GOT3 (cell line): ENCODE measurements at places on chromosomes 1 and 21.
A peak's percentile ranks its signal among the peaks of the same experiment; 100 is the strongest.

GRCh38 chr21:33976082-33977016 lies 60.7 kb upstream of the ATP5PO start:
- peak; percentile 29 for DNase-seq

- no peak for DNase-seq
These were observed 451.1 kb downstream of the SETD4 start for GRCh38 chr21:35609263-35609662.

DNA sequence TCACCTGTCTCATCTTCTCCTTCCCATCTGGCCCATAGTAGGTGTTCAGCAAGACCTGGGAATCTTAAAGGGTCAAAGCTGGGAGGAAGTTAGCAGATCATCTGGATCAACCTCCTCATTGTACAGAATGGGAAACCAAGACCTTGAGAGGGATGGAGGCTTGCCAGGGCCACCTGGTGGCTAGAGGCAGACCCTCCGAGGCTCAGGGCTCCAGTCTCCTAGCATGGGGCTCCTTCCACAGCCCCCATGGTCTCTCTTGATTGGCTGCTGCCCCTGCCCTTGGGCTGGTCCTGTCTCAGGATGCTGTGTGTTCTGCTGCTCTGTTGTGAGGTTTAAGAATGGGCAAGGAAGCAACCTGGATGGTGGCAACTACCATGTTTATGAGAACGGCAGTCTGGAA lies 68.7 kb upstream of the CNTN2 start:
- DNase-seq: no peak

GRCh38 chr1:222529181-222529580 lies 18.7 kb downstream of the HHIPL2 start:
- no peak for DNase-seq

DNA sequence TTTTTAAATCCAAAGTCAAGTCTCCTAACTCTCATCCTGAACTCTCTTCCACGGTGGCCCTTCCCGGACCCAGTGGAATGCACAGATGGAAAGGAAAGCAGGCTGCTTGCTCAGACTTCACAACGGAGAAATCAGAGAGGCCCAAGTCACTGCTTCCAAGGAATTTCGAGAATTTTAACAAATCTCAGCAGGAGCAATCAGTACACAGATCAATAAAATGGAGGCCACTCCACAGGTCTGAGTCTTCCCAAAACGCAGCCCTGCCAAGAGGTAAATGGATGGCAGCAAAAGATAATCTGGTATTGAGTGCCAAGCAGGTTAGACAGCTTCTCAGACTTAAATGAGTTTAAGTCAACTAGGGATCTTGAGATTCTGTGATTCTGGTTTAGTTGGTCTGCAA lies 81.1 kb upstream of the TIAM1 start:
- DNase-seq: no peak
